Endodermal cell (in vitro differentiated cells): ENCODE measurements at places on chromosomes 7 and 10.

DNA sequence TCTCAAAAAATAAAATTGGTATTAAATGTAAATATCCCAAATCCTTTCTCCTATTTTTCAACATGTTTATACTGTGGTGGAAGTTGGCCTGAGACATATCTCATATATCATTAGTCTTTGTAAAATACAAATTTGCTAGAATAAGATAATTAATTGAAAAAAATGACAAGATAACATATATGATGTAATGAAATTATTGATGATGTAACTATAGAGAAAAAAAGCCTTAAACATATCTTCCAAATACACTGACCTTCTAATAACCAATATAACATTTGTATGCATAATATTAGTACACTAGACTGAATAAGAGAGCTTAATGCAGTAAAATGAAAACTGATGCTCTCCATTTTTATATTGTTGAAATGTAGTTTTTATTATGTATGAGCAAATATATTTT, 104.3 kb downstream of the PRKG1 start:
- no peak overlapping the region for H3K4me3 ChIP-seq
- no peaks in the 10 kb centered on the region for H3K4me1 ChIP-seq
- no peaks in the 10 kb centered on the region for H3K36me3 ChIP-seq

GRCh38 chr7:43249823-43250145, 137.3 kb downstream of the HECW1 start:
- no peaks in the 10 kb centered on the region for H3K4me1 ChIP-seq
- H3K36me3 ChIP-seq = no peaks in the 10 kb centered on the region
- no peak for DNase-seq

DNA sequence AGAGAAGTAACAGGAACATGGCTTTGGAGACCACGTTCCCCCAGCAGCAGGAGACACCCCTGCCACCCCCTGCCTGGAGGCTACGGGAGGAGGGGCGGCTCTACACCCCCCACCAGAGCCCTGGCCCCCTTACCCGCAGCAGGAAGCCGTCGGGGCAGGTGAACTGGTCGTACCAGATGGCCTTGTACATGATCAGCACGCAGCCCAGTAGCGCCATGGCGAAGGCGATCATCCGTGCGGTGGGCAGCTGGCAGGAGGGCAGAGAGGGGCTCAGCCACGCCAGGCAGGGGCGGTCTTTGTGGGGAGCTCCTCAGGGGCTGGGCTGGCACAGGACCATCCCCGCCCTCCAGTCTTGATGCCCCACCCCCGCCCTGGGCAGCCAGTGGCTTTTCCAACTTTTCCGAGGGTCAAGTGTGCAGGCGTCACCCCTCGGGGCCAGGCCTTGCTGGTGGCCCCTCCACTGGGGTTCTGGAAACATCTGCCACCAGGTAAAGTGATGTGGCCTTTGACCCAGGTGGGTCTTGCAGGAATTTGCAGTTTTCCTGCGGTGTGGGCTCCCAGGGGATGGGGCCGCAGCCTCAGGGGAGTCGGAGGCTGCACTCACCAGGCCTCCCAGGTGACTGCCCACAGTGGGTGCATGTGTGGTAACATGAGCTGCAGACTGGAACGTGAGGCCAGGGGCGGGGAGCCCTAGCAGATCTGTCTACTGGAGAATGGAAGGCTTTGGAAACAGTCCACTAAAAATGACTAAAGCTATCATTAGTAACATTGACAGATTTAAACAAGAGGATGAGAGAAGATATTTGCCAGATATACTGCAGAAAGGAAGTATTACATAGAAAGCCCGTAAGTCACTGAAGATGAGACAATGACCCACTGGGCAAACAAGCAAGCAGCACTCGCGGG, 9.7 kb downstream of the CALY start:
- no peaks in the 10 kb centered on the region for H3K4me1 ChIP-seq
- no peak for DNase-seq
- no peaks in the 10 kb centered on the region for H3K36me3 ChIP-seq
- no peak overlapping the region for H3K27ac ChIP-seq

DNA sequence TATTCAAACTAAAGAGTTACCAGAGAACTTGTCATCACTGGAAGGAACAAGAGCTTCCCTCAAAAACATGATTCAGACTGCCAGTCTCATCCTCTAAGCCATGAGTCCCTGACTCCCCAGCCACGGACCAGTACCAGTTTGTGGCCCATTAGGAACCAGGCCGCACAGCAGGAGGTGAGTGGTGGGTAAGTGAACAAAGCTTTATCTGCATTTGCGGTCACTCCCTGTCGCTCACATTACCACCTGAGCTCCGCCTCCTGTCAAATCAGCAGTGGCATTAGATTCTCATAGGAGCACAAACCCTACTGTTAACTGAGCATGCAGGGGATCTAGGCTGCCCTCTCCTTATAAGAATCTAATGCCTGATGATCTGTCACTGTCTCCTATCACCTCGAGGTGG, 42.2 kb upstream of the C10orf90 start:
- H3K27me3 ChIP-seq = no peaks in the 10 kb centered on the region
- no peak overlapping the region for H3K27ac ChIP-seq
- no peak overlapping the region for H3K4me3 ChIP-seq
- no peak for DNase-seq
- no peaks in the 10 kb centered on the region for H3K36me3 ChIP-seq

DNA sequence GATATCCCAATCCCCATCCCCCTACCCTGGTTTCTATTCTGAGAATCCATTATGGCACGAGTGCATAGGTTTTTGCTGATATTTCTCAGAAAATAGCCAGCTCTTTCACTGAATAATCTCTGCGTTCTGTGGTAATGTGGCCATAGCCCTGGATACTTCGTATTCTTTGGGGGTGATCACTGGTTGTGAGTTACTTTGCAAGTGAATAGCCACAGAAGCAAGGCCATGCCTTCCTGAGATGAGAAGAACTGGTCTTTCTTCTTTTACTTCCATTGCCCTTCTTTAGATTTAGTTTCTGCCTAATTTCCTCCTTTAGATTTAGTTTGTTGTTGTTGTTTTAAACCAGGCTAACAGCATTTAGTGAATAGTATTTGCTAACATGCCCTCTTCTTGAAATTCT, 323.4 kb downstream of the CDC14C start:
- H3K27ac ChIP-seq = no peak overlapping the region
- DNase-seq = no peak
- H3K36me3 ChIP-seq = no peaks in the 10 kb centered on the region
- H3K27me3 ChIP-seq = no peaks in the 10 kb centered on the region
- no peaks in the 10 kb centered on the region for H3K4me1 ChIP-seq
- H3K4me3 ChIP-seq = no peak overlapping the region

- peaks cover 7% of the 10 kb centered on the region for H3K4me1 ChIP-seq
- peak; percentile 28 for DNase-seq
- no peak overlapping the region for H3K4me3 ChIP-seq
- no peak overlapping the region for H3K27ac ChIP-seq
Observed at GRCh38 chr7:156028521-156028920, 216.3 kb upstream of the SHH start.

DNA sequence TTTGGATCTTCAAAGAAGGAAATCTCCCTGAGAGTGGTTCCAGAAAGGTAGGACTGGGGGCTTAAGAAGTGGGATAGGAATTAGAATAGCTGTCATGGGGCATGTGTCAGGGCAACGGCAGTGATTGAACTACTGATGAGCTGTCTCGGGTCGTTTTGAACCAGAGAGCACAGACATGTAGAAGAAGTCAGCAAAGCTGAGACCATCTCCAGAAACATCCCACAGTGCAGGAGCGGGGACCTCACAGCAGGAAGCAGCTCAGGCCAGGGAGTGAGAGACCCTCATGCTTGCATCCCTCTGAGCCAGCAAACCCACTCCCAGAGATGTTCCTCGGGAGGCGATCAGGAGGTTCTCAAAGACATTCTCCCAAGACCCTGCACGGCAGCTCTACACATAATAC, 60.1 kb downstream of the AOC1 start:
- H3K36me3 ChIP-seq = no peaks in the 10 kb centered on the region
- H3K27me3 ChIP-seq = peaks cover 72% of the 10 kb centered on the region
- no peak overlapping the region for H3K4me3 ChIP-seq
- no peaks in the 10 kb centered on the region for H3K4me1 ChIP-seq

DNA sequence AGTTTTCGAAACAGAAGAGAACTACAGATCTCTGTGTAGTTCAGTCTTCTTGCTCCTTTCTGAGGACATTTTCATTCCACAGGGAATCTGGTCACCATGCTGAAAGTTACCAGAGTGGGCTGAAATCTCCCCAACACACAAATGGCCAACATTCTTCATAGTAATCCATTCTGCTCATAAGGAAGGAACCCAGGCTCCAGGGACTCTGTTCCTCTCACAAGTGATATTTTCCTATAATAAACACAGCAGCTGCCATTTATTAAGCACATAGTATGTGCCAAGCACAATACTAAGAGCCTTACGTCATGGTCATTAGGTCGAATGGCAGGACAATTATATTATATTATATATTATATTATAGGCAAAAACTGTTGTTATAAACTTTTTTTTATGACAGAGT, 109.8 kb downstream of the RAB11FIP2 start:
- peaks cover 6% of the 10 kb centered on the region for H3K27me3 ChIP-seq
- H3K27ac ChIP-seq = no peak overlapping the region
- H3K4me1 ChIP-seq = no peaks in the 10 kb centered on the region
- H3K36me3 ChIP-seq = no peaks in the 10 kb centered on the region

GRCh38 chr7:8114175-8114574, 145.6 kb downstream of the GLCCI1 start:
- H3K27me3 ChIP-seq = no peaks in the 10 kb centered on the region
- no peaks in the 10 kb centered on the region for H3K4me1 ChIP-seq
- no peak overlapping the region for H3K27ac ChIP-seq

DNA sequence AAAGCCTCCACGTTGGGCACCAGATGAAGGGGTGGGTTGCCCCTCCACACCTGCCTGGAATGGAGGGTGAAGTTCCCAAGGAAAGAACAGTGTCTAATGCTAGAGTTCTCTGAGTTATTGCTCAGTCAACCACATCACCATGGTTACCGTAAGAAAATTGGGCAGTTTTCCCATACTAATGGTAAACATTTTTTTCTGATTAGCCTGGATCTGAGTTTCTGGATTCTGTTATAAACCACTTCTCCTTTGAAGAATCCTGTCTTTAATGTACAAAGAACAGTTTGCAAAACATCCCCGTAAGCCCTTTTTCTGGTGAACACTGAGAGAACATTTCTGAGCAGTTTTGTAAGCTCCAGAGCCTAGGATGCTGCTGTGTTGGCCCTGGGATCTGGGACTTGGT, 45.5 kb downstream of the ABCC2 start:
- no peak overlapping the region for H3K27ac ChIP-seq
- no peak for DNase-seq
- H3K27me3 ChIP-seq = peaks cover 4% of the 10 kb centered on the region

DNA sequence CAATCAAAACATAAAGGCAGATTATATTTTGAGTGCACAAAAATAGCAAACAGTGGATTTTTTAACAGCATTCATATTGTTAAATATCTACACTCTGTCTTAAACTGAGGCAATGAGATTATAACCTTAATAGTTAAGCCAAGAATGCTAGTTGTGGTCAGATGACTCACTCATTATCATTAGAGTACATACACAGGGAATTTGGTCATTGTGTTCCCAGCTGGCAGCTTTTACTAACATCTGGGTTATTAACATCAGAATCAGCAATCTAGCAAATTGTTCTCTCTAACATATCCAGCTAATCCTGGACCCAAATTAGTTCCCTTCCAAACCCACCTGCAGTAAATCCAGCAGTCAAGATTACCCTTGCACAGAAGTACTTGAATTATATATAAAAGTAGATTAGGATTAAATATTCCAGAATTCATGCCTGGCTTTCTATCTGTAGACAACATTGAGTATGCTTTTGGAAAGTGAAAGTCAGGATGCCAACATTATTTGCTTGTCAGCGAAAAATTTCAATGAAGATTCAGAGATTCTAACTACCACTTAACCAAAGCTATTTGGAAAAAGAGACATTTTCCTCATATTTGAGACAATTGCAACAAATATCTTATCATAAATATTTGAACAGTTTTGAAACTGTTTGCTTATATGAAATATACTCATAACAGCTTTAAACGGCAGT, 1035.6 kb upstream of the PHF14 start:
- H3K4me1 ChIP-seq = no peaks in the 10 kb centered on the region
- H3K27me3 ChIP-seq = no peaks in the 10 kb centered on the region
- H3K27ac ChIP-seq = no peak overlapping the region

DNA sequence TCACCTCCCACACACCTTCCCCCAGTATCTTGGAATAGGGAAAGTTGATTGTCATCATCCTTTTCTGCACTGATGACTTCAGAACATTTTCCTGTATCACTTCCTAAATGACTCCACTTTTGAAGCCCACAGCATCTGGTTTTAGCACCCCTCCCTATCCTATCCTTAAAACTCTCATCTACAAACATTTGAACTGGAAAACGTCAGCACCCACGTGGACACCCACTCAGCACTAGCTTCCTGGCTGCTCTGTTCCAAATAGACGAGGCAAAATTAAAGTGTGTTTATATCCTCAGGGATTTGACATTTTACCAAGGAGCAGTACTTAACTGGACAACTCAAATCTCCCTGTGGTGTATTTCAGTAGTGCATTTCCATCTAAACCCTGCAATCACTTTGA, 73.9 kb downstream of the REEP3 start:
- H3K36me3 ChIP-seq = peaks cover 44% of the 10 kb centered on the region
- DNase-seq = no peak
- H3K27me3 ChIP-seq = no peaks in the 10 kb centered on the region
- H3K4me3 ChIP-seq = no peak overlapping the region
- H3K27ac ChIP-seq = no peak overlapping the region
- no peaks in the 10 kb centered on the region for H3K4me1 ChIP-seq

DNA sequence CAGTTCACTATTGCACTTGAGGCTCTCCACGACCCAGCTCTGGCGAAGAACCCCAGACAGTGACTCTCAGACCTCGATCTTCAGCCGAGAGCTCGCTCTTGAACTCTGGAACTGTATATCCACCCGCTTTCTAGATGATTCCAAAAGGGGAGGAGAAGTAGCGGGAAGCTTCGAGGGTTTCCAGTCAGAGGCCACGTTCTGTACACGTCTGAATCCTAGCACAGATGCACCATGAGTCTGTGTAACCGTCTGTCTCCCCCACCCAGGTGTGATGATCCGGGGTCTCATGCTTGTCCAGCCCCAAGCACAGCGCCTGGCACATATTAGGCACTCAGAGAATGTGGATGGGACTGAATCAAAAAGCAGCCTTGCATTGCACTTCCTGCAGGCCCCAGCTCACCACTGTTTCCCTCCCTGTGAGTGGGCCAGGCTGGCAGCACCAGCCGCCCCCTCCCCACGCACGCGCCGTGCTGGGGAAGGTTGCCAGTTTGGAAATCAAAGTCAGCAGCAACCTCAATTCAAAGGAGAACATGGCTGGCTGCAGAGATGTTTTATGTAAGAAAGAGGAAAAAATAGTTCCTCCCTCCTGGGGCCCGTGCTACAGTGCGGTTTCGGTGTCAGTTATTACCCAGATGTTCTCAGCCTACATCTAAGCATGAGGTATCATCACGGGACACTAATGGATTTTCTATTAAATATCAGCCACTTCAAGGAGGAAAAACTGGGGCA, 5.7 kb downstream of the GRID2IP start:
- no peak overlapping the region for H3K27ac ChIP-seq
- DNase-seq = no peak
- no peaks in the 10 kb centered on the region for H3K36me3 ChIP-seq
- H3K27me3 ChIP-seq = peaks cover 3% of the 10 kb centered on the region
- H3K4me3 ChIP-seq = no peak overlapping the region
- no peaks in the 10 kb centered on the region for H3K4me1 ChIP-seq
